ENCODE measurements at places on chromosomes 5 and 9. TPM values are rescaled to one million over a fixed set of nuclear protein-coding genes. Genes with fewer than 3 reads are reported as not detected.

CCDC192 gene
- not detected for total RNA-seq

ZDHHC11B gene
- total RNA-seq, result 15.1 TPM

DNA sequence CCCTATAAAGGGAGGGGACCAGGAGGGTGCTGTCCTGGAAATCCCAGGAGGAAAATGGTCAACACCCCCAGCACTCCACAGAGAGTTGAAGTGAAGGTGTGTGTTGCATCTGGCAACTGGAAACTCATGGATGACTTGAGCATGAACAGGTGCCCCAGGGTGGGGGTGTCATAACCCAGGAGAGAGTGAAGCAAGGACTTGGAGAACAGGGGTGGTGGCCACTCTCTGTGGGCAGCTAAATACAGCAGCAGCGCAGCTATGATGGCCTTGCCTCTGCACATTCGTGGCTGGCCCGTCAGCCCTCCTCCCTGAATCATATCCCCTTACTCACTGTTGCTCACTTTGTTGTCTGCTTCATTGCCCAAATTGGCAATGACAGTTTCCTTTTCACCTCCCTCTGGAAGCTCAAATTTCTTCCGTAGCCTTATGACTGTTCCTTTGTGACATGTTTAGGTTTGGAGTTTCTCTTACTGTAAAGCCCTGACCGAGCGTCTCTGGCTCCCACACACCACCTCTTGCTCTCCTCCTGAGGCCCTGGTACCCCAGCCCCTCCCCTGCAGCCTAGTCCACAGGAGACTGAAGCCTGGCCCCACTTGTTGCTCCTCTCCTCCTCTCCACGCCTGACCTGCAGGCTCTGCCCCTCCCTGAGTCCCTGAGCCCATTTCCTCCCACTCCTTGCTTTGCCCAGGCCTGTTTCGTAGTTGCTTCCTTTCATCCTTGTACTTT, 185.8 kb downstream of the CD180 start:
- no peaks in the 10 kb centered on the region for H3K36me3 ChIP-seq
- DNase-seq, result no peak
- H3K4me1 ChIP-seq, result peaks cover 24% of the 10 kb centered on the region
- no peak overlapping the region for H3K4me3 ChIP-seq

C6 gene
- total RNA-seq, result not detected

- no peak overlapping the region for H3K27ac ChIP-seq
- no peaks in the 10 kb centered on the region for H3K4me1 ChIP-seq
- no peaks in the 10 kb centered on the region for H3K36me3 ChIP-seq
Measured at GRCh38 chr9:32928912-32929311, 72.5 kb downstream of the APTX start.

GRCh38 chr5:127112347-127112864, 39.1 kb upstream of the C5orf63 start:
- no peaks in the 10 kb centered on the region for H3K36me3 ChIP-seq
- no peak overlapping the region for H3K4me3 ChIP-seq
- no peak for DNase-seq
- no peak overlapping the region for H3K27ac ChIP-seq
- peaks cover 2% of the 10 kb centered on the region for H3K27me3 ChIP-seq

Measured in CD4-positive, alpha-beta T cell (primary cell).